Fibroblast of skin of left biceps (primary cell): ENCODE measurements at places on chromosomes 3 and 15.

DNA sequence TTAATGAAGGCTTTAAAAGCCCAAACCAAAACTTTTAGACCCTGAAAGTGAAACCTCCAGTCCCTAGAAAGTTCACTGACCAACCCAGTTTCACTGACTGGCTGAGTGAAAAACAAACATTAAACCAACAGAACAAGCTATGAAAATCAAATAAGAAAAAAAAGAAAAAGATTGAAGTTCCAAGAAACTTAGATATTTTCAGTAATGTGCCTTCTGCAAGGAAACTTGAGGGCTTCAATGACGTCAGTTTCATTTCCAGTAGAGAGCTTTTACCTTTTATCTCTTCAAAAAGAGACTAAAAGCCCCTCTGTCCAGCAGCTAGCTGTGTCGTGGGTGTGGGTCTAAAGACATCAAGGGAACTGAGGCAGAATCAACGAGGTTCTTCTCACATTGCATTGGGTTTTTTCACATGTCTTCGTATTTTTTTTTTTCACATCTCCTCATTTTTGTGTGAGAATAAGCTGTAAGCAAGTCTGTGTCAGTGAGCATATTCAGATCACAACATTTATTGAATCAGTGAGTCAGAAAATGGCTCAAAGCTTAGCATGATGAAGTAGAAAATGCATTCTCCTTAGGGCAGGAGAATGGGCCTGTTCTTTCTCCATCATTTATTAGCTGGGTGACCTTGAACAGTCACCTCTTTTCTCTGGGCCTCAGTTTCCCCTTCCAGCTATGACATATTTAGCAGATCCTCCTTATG, 54.8 kb upstream of the BCL6 start:
- no peak for DNase-seq

- DNase-seq = no peak
Observed at GRCh38 chr3:131730581-131730980, 227.8 kb upstream of the MRPL3 start.

GRCh38 chr3:67093305-67093704, 95.2 kb downstream of the KBTBD8 start:
- no peak for DNase-seq

- no peak for DNase-seq
Observed at GRCh38 chr3:99891610-99892285, 74.1 kb downstream of the CMSS1 start.

DNA sequence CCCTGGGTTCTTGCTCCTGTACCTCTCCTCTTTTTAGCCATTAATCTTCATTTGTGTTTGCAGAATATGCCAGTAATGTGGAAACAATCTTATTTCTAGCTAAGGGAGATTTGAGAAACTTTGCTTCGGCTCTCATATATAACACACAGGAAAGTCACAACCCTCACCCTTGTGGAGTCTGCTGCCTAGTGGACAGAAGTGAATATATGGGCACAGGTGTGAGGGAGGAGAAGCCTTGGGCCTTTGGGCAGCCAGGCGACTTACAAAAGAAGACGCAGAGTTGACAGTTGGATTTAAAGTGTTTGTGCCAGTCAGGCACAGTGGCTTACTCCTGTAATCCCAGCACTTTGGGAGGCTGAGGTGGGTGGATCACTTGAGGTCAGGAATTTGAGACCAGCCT, 181.8 kb upstream of the TBL1XR1 start:
- no peak for DNase-seq

DNA sequence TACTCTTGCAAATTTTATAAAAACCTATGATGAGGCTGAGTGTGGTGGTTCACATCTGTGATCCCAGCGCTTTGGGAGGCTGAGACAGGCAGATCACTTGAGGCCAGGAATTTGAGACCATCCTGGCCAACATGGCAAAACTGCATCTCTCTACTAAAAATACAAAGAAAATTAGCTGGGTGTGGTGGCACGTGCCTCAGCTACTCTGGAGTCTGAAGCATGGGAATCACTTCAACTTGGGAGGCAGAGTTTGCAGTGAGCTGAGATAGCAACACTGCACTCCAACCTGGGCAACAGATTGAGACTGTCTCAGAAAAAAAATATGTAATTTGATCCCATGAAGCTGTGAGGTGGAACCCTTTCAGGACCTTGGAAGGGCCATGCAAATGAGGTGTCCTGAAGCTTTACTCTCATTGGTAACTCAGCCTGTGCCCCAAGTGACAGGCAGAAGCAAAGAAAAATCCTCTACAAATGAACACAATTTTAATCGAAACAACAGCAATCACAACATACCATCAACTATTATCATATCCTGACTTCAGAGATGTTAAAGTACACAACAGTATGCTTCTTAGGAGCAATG, 84.6 kb upstream of the CDV3 start:
- no peak for DNase-seq

GRCh38 chr3:53384465-53385423, 37.4 kb upstream of the DCP1A start:
- no peak for DNase-seq

DNA sequence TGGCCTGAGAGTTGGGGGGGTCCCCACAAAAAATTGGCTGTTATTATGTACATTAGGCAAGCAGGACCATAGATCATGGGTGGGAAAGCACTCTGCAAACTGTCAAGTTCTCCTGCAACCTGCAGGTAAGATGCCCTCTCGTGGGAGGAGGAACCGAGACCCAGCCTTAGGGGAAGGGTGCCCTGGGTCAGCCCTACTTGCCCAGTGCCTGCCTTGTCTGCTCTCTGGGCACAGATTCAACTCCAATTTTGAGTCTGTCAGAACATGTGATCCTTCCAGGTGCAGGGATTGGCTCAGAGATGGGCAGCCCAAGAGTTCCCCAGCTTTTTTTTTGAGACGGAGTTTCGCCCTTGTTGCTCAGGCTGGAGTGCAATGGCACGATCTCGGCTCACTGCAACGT, 99.2 kb downstream of the PLXNA1 start:
- no peak for DNase-seq

GRCh38 chr3:87196879-87197278, 30.2 kb upstream of the CHMP2B start:
- no peak for DNase-seq

DNA sequence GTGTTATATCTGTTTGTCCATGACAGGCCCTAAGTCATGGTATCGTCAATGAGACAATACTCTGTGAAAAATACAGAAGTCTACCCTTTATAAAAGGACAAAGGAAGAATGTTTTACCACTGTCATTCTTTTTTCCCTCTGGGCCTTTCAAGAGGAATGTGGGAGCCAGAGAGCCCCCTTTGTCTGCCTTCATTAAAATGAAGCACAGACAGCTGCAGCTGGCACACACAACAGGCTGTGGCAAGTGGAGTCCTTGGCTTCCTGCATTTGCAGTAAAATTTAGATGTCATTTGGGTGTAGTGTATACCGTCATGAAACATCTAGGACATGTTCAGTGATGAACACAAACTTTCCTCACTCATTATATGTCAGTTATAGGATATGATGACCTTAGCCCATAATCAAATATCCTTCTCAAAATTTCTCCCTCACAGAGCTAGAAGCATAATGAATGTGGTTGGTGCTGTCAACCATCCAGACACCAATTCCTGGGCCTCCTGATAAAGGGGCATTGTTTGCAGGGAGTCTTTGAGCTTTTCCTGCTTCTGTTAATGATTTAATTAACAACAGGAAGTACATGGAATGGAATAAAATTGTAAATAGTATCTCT, 76.4 kb downstream of the DHX36 start:
- DNase-seq = no peak

- no peak for DNase-seq
Observed at GRCh38 chr3:36372534-36372935, 7.8 kb upstream of the STAC start.

GRCh38 chr3:55692957-55693558, 206.0 kb upstream of the WNT5A start:
- DNase-seq = peak; percentile 44

DNA sequence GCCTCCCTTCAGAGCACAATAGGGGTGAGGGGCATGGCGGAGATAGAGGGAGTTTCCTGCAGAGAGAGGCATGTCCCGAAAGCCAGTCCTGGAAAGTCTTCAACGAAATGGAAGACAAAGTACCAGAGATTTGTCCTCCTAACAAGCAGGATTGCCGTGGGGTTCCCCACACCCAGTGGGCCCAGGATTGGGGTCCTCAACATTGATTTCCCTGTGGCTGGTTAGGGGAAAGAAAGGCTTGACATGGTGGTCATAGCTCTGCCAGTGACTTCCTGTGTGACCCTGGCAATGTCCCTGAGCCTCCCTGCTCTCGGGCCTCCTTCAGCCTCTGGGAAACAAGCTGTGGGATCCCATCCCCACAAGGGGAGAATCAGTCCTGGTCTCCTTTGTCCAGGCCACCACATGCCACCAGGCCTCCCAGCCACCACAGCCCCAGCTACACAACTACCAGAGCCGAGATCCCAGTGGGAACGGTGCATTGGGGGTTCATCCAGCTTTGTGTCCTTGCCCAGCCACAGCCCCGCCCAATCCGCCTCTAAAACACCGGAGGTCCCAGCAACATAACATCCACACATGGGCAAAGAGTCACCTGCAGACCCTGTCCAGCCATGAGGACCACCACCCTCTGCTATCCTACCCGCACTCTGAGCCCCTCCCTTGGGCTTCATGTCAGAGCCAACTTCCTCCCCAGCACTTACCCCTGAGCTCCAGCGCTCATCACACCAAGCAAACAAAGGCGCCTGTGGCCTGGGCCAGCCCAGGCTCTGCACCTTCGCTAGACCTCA, 63.0 kb downstream of the ADAMTS17 start:
- DNase-seq = no peak

- no peak for DNase-seq
Observed at GRCh38 chr3:127041933-127042332, 59.0 kb downstream of the PLXNA1 start.

DNA sequence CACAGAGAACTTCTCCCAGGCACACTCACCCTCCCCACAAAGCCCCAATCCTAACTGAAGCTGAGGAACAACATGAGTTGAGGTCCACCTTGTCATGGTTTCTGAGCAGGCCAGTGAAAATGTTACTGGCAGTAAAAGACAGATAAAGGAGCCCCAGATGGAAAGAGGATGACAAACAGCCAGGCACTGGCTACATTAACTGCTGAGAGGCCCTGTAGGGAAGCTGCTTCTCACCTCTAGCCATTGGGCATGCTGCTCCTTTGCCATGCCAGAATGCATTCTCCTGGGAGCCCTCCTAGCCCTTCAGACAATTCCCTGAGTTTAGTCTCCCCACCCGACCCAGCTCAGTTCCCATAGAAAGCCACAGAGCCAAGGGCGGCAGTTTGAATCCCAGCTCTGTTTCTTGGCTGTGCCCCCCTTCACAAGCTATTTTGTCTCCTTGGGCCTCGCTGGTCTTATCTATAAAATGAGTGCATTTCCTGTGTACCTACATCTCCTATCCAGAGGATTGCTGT, 60.5 kb downstream of the LMCD1 start:
- DNase-seq = no peak

DNA sequence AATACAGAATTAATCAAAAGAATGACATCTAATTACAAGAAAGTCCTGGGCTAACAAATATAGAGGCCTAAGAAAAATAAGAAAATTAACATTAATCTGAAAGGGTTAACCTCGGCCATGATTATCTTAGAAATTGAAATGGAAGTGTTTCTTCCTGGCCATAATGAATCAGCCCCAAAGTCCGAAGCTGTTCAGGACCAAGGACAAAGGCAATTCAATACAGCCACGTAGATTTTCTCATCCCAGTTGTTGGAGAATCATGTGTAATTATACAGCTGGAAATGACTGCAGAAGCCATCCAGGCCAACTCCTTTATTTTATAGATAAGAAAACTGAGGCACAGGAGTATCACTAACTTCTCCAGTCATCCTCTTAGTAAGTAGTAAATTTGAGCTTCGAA, 38.0 kb upstream of the GBE1 start:
- no peak for DNase-seq

GRCh38 chr15:39454189-39454986, 126.5 kb upstream of the THBS1 start:
- no peak for DNase-seq

GRCh38 chr15:83422541-83422940, 24.6 kb upstream of the SH3GL3 start:
- no peak for DNase-seq

GRCh38 chr3:8996681-8997121, 33.4 kb upstream of the RAD18 start:
- no peak for DNase-seq

GRCh38 chr3:189952272-189952671, 168.4 kb downstream of the P3H2 start:
- DNase-seq = no peak

- DNase-seq = peak; percentile 96
Observed at GRCh38 chr3:155070932-155071387, 9.2 kb upstream of the MME start.

DNA sequence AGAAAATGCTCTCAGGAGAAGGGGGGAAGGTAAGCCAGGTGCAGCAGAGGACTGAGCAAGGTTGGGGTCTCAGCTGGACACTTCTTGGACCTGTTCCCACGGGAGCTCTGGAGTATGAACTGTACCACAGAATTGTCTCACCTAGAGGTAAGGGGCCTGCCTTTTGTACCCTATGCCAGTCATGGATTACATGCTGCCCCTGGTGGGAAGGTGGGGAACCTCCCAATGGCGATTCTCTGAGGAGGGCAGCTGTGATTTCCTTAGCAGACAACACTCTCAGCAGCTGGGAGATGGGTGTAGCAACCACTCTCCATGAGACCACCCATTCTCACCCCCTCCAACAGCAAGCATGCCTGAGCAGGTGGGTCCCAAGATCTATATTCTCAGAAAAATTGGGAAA, 329.4 kb upstream of the CTNNB1 start:
- no peak for DNase-seq

GRCh38 chr15:42133886-42134502, 22.4 kb downstream of the PLA2G4F start:
- DNase-seq = no peak

DNA sequence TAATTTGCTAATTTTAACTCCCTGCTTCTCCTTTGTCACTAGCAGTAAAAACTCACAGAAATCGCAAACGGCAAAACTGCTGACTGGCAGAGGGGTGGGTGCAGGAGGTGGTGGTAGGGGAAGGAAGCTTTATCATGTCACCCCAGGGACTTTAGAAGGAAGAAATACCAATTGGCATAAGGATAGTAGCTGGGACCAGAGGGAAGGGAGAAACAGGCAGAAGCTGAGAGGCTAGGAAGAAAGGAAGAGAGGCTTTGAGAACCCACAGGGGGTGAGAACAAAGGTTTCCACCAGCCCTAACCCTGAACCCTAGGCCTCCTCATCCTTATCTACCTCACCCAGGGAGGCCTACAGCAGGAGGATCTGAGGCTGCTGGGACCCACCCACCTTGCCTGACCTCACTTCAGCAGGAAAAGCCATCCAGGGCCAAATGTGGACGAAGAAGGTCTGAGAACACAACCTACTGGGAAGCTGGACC, 10.7 kb downstream of the ITGB5 start:
- no peak for DNase-seq

- DNase-seq = no peak
Observed at GRCh38 chr3:112474796-112475195, 24.5 kb downstream of the BTLA start.

- DNase-seq = no peak
Observed at GRCh38 chr3:13842226-13842625, 37.6 kb downstream of the WNT7A start.

DNA sequence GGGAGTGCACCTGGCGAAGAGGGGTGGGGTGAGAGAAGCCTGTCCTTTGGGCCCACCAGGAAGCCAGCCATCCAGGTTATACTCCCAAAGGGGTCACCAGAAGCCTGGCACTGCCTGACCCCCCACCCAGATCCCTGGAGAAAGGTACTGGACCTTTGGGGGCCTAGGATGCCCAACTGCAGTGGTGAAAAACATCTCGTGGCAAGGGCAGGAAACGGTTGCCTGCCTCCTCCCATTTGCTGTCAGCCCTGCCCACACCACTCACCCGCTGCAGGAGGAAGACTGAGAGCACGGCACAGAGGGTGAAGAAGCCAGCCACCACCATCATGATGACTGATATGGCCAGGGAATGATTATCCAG, 2.2 kb upstream of the ULK3 start:
- no peak for DNase-seq

- no peak for DNase-seq
Observed at GRCh38 chr3:67047051-67047450, 48.9 kb downstream of the KBTBD8 start.
